ENCODE measurements at places on chromosomes 5 and 9. TPM values are rescaled to one million over a fixed set of nuclear protein-coding genes. Genes with fewer than 3 reads are reported as not detected.

- peak; percentile 87 for DNase-seq
Observed at GRCh38 chr5:81755320-81755719, 4.4 kb upstream of the SSBP2 start.

DNA sequence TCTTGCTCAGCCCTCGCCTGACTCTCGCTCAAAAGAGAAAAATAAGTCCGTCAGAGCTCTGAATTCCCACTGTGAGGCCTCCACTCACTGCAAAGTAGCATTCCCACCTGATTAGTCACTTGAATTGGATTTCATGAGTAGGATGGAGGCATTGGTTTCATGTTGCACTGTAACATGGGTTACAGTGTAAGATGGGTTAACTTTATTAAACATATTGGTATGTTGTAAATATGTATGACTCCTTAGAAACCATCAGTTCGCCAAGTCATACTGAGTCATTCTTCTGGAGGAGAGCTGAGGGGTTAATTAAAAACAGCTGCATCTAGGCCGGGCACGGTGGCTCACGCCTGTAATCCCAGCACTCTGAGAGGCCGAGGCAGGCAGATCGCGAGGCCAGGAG, 93.8 kb upstream of the BNC2 start:
- DNase-seq = peak; percentile 62

Gene SPATA31D4
- polyA plus RNA-seq = not detected

Gene LHX6
- polyA plus RNA-seq = 3.0 TPM

- DNase-seq = no peak
Observed at GRCh38 chr5:131966551-131966950, 21.1 kb upstream of the MEIKIN start.

GRCh38 chr5:59850766-59851165, 42.8 kb downstream of the PDE4D start:
- DNase-seq = no peak

GRCh38 chr5:151363673-151364072, 16.3 kb upstream of the SLC36A2 start:
- DNase-seq = no peak

Gene TYRP1
- polyA plus RNA-seq = not detected

DNA sequence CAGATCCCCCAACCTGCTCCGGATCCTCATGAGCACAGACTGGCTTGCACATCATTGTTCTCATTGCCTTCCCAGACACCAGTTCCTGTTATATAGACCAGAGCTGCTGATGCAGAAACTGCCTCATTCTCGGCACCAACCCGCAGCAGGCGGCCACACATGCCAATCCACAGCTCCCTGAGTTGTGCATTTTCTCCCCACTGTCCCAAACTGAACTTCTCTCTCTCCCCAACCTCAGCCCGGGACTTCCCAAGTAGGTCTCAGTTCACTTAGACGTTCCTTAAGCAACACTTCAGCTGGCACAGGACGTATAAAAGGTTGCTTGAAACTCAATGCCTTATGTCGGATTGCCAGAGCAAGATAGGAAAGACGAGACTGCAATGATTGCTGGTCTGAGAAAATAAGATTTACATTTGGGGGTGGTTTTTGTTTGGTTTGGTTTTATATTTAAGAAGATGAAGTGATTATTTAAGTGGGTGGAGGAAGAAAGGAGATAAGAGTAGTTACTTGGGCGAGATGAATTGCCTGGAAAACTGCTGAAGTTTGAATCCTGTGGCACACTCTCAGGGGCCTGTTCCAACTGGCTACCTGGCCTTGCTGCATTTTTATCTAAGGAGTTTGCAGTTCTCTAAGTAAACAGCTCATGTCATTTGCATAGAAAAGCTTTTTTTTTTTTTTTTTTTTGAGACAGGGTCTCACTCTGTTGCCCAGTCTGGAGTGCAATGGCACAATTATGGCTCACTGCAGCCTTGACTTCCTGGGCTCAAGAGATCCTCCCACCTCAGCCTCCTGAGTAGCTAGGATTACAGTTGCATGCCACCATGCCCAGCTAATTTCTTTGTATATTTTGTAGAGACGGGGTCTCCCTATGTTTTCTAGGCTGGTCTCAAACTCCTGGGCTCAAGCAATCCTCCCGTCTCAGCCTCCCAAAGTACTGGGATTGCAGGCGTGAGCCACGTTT, 155.4 kb downstream of the GOLPH3 start:
- no peak for DNase-seq

- DNase-seq = peak; percentile 94
Observed at GRCh38 chr9:22036866-22037626, 27.9 kb upstream of the CDKN2B start.

GRCh38 chr9:88085476-88085875, 52.8 kb downstream of the SPATA31C2 start:
- DNase-seq = peak; percentile 33

- no peak for DNase-seq
Observed at GRCh38 chr9:119255116-119255515, 114.1 kb downstream of the BRINP1 start.

Gene BNC2
- polyA plus RNA-seq = 0.03 TPM

DNA sequence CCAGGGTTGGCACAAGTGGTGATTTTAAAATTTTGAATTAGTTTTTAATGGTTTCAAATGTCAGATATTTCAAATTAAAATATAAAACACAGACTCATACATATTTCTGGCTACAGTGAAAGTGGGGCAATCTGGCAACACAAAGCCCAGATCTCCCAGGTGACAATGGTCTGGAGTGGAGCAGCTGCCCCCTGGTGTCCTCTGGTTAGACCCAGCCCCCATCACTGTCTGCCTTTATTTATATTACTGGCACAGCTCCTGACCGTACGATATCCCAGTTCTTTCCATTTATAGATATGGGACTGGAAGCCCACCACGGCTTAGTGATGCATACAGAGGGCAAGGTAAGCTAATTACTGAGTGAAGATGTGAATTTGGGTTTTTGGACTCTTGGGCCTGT, 37.3 kb downstream of the MACIR start:
- DNase-seq = no peak

Gene F12
- 5.4 TPM for polyA plus RNA-seq

DNA sequence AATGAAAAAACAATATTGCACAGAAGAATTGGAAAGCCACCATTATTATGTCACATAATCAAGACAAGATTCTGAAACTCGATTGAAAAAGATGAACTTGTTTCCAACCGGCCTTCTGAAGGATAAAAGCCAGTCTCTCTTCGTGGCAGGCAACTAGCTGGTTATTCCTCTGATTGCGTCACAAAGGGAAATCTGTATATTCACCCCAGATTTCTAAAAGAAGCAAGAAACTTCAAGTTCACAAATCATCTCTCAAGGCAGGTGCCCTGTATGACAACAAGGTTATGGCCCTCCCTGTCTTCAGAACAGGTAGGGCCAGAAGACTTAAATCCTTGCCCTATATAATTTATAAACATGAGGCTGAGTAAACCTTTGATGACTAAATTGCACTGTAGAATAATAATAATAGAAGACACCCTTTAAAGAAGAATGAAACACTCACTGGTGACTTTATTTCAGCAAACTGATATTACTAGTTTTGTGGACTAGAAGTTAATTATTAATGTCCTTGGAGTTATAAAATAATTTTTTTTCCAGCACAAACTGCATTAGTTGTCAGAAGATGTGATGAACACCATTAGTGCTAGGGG, 2.9 kb upstream of the KLF4 start:
- no peak for DNase-seq

DNA sequence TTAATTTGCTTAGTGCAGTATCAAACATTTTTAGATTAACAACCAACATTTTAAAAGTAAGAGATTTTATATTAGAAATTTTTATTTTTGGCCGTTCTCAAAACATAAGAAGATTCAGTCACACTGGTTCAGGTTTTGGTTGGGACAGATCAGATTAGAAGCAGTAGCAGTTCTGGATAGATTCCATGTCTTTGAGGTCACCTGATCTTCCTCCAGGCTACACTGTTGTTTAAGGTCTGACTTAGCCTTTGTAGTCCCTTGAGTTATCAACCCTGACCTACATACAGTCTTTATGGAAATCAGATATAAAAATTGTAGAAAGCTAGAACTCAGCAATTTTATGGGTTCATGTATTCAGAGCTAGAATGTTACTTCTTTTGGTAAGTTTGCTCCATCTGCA, 910.0 kb upstream of the WWC1 start:
- no peak for DNase-seq

Gene MEF2C
- polyA plus RNA-seq = not detected

- DNase-seq = no peak
Observed at GRCh38 chr9:4764033-4764432, 23.0 kb upstream of the AK3 start.

DNA sequence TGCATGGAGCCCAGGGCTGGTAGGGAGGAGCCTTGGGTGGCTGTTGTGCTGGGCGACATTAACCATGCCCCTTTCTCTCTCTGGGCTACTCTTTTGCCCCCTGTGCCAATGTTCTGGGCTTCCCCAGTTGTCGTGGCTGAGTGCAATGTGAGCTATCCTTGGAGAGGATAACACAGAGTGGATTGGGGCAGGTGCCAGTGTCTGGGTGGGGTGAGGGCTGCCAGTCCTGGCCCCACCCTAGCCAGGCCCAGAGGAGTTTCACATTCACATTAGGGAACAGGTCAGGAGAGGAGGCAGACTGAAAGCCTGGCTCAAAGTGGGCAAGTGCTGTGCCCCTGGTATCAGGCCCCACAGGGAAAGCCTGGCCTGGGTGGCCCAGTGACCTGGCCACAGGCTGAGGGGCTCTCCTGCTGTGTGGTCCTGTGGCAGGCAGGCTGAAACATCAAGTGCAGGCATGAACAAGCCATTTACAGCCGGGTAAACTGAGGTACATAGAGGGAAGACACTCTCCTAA, 7.5 kb upstream of the NDST1 start:
- no peak for DNase-seq

DNA sequence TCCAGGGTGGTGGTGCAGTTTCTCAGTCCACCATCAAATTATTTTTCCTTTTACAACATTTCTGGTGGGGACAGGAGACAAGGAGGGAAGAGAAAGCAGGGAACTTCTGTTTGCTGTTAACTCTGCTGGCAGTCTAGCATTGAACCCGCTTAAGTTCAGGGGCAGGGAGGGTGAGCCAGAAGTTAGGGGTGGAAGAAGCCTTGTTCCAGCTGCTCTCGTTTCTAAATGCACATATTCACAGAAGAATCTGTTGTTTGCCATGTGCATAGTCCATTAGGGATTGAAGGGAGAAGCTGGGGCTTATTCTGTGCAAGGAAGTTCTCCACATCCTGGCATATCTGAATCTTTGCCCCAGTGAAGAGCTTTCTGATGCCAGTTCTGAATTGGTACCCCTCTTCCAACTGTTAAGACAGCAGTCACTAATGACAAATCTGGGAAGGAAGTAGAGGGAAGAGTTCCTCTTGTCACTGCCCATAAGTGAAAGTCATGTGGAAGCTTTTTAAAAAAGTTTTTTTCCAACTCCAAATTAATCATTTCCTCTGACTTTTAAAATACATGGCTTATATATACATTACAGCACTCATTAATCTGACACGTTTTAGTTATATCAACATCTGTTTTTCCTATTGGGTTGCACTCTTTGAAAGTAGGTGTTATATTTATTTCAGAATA, 32.6 kb upstream of the ACOT12 start:
- DNase-seq = no peak
